ENCODE measurements at places on chromosomes 13 and 19. TPM values are rescaled to one million over a fixed set of nuclear protein-coding genes. Genes with fewer than 3 reads are reported as not detected.

DNA sequence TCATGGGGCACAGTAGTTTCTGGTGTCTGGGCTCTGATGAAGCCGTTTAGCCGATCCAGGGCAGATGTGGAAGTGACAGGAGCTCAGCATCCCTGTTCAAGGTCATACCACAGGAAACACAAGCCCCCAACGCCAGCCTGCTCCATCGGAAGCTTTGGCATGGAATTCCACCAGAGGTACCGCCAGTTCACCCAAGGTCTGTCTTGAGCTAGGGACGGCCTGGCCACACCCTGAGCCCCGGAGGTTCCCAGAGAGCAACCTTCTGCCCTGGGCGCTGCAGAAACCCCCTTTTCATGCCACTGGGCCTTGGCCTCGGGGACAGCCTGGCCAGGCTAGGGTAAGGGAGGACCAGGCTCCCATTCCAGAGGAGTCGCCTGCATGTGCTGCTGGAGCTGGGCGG is 39.4 kb upstream of the TPM4 start:
- no peak for ATAC-seq

DNA sequence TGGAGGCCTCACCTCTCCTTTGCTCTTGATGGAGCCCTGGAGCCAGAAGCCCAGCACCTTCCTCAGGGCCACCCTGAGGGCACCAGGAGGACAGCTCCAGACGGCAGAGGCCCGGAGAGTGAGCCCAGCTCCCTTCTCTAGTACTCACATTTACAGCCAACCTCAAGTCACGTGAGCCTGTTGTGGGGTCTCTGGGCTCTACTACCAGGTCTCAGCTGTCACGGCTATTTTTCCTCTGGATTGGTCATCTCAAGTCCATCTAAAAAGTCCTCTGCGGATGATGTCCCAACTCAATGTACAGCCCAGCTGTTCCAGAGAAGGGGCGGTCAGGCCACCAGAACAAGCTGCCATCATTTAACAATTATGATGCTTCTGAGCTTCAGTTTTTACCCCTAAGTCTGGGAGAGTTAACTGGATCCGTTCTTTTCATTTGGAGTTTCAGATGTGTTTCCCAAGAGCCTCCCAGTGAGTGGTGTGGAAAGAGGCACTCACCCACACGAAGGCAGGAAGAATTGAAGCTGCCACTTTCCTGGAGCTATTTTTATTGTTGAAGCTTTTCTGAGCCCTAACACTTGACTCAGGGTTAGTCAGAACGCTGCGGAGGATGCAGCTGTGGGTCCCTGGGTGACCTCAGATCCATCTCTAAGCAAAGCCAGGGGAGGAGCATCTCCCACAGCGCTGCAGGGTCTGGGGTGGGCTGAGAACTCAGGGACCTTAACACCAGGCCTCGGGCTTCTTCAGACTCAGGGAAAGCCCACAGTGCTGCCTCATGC is 143.5 kb upstream of the UBL3 start:
- peak; percentile 29 for ATAC-seq

DNA sequence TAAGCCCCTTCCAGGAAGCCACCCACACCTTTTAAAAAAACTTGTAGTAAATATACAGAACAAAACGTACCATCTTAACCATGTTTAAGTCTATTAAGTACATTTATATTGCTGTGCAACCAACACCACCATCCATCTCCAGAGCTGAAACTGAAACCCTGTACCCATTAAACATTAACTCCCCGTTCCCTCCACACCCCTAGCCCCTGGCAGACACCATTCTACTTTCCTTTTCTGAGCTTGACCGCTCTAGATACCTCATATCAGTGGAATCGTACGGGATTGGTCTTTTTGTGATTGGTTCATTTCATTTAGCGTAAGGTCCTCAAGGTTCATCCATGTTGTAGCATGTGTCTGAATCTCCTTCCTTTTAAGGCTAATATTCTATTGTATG is 13.0 kb upstream of the SPATA13 start:
- no peak for ATAC-seq

DNA sequence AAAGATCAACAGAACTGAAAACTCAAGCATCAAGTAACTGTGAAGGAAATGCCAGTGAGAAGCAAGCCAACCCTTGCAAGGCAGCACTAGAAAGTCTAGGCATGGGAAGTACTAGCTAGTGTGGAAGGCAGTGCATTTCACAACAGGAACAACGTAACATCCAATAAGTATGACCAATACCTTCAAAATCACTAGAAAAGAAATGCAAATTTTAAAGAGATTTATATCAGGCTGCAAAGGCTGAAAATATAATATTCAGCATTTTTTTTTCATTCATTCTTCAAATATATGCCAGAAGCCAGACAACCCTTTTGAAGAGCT is 121.9 kb downstream of the DLEU7 start:
- ATAC-seq = no peak

Gene POGLUT2
- total RNA-seq = 1.8 TPM

DNA sequence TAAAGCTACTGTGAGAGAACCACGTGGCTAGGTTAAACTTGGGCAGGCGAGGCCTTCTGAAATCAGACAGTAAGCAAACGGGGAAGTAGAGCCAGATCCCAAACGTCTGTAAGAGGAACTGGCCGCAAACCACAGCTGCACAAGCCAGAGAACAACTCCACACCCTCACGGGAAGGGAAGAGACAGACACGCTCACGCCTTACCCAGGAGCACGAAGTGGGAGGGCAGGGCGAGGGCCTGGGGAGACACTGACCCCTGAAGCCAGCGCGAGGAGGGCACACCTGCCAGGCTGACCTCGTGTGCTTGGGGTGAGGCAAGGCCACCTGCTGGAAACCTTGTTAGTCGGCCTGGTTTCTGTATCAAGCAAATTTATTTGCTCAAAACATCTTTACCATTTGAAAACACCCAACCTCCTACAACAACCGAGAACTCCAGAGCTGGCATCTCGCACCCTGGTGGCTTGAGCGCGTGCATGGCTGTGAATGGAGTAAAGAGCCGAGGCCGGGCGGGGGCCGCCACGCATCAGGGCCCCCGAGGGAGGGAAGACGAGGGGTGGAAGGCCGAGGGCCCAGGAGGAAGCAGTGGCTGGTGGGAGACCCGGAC is 7.3 kb downstream of the POLR2E start:
- ATAC-seq = peak; percentile 3

GRCh38 chr19:50312967-50313811 is 16.0 kb downstream of the KCNC3 start:
- ATAC-seq = no peak

Gene IL12RB1
- total RNA-seq = 0.36 TPM

- no peak for ATAC-seq
These were observed 252.9 kb upstream of the SLITRK6 start for GRCh38 chr13:86052141-86052540.

GRCh38 chr13:114025714-114026431 is 52.0 kb upstream of the C13orf46 start:
- ATAC-seq = no peak

Gene TMIGD2
- total RNA-seq = 0.20 TPM

GRCh38 chr19:10219678-10220077 is 11.5 kb downstream of the S1PR2 start:
- peak; percentile 57 for ATAC-seq

Gene PMIS2
- not detected for total RNA-seq

Gene NALCN
- not detected for total RNA-seq

Gene PLIN5
- 2.4 TPM for total RNA-seq

Gene ZNF221
- total RNA-seq = 0.88 TPM

Gene P2RY11
- total RNA-seq = 4.8 TPM

DNA sequence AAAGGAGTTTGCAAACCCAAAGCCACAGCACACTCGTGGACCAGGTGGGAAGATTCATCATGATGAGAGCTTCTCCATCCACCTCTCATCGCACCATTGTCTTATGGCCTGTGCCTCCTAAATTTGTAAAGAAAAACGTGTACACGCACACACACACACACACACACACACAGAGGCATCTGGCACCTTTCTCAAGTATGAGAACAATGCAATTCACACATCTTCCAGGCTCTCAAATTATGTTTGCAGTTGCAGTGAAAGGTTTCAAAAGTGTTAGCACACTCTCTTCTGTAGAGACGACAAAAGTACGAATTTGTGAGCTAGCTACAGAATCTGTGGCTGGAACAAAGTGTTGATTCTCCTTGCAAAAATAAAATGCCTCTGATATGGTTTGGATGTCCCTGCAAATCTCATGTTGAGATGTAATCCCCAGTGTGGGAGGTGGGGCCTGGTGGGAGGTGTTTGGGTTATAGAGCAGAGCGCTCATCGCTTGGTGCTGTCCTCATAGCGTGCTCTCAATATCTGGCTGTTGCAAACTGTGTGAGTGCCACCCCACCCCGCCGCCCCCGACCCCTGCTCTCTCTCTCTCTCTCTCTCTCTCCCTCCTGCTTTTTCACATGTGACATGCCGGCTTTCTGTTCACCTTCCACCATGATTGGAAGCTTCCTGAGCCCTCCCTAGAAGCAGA is 21.8 kb upstream of the RAB20 start:
- ATAC-seq = no peak

Gene ERICH4
- not detected for total RNA-seq

DNA sequence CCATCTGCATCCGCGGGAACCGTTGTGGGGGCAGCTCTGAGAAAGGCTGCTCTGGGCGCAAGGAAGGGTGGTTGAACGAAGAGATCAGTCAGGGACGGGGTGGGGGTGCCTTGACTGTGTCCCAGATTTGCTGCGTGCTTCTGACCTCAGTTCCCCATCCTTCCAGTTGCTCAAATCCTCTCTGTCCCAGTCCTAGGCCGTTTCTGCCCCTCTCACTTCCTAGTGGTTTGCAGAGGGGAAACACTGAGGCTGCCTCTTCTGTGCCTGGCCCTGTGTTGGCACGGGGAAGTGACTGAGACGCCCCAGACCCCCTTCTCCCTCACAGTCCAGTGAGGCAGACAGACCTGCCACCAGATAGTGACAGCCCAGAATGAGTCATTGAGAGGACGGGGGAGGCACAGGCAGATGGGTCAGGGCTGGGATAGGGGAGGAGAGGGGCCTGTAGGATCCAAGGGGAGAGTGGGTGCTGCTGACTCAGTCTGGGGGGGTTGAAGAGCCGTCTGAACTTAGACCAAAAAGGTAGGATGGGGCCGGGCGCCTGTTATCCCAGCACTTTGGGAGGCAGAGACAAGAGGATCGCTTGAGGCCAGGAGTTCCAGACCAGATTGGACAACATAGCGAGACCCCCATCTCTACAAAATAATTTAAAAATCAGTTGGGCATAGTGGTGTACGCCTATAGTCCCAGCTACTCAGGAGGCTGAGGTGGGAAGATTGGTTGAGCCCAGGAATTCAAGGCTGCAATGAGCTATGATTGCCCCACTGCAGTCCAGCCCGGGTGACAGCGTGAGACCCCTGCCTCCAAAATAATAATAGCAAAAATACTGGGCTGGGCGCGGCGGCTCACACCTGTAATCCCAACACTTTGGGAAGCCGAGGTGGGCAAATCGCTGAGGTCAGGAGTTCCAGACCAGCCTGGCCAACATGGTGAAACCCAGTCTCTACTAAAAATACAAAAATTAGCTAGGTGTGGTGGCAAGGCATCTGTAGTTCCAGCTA is 26.5 kb downstream of the NUMBL start:
- peak; percentile 3 for ATAC-seq

DNA sequence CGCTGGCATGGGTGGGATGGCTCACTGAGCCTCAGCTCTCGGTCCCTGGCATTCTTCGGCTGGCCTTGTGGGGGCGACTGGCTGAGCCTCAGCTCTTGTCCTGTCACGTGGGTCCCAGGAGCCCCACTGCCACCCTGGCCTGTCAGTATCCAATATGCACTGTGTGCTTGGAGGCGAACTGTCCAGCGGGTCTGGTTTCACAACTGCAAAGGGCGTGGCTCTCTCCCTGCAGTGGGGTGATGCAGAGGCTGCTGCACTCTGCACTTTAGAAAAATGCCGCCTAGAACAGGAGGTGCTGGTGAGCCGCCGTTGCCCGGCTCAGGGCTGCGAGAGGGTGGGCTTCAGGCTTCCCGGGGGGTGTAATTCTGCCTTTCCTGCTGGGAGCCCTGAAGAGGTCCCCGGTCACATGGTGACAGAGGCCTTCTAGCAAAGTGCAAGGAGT is 17.0 kb upstream of the TMEM255B start:
- ATAC-seq = peak; percentile 88

Gene GJA3
- 1.5 TPM for total RNA-seq

GRCh38 chr13:106449096-106449495 is 86.4 kb downstream of the EFNB2 start:
- no peak for ATAC-seq

DNA sequence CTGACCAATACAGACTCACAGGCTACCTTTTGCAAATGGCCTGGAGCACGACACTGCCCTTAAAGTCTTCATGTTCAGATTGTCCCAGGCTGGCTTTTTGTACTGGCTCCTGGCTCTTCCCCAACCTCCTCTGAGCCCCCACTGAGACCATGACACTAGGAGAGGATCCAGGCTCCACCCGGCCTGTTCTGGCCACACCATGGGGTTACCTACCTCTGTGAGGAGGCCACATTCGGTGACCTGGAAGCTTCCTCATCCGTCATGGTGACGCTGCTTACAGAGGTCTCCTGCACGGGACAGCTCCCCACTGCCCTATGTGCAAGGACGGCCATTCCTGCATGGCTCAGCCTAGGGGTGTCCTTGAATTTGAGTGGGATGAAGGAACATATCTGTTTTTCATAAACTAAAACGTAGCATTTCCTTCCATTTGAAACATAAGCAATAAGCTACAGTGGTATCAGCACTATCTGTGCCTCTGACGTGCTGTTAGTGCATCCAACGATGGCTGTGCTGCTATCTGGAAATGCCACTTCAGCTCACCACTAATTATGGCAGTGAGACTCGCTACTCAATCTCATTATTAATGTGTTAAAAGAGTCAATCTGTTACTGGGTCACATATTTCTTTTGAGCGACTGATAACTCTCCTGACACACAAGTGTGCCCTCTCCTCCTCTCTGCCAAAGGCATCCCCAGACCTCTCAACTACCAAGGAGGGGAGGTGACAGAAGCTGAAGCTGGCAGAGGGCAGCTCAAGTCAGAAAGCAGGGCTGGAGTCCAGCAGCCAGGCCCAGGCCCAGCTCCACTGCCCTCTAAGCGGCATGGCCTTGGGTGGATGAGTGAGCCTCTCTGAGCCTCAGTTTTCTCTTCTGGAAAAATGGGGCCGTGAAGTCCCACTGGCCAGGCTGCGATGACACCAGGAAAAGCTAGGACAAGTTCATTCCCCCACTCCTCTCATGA is 29.6 kb downstream of the ELL start:
- no peak for ATAC-seq
